ENCODE measurements at places on chromosomes 4 and X.
A peak's percentile ranks its signal among the peaks of the same experiment; 100 is the strongest.

DNA sequence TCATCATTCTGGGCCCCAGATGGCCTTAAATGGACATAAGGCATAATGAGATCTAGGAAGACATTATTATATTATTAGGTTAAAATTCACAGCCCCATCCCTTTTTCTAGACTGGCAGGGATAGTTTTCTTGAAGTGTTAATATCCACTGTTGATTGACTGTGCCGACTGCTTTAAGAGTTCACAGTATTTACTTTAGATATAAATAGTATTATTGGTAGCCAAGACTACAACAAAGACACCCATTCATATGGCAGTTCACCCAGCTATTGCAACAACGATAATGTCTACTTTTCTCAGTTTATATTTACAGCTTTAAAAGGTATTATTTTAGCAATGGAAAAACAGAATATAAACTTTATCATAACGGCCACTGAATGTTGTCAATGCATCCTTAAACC is 922.2 kb upstream of the POU3F4 start:
- no peak for DNase-seq

DNA sequence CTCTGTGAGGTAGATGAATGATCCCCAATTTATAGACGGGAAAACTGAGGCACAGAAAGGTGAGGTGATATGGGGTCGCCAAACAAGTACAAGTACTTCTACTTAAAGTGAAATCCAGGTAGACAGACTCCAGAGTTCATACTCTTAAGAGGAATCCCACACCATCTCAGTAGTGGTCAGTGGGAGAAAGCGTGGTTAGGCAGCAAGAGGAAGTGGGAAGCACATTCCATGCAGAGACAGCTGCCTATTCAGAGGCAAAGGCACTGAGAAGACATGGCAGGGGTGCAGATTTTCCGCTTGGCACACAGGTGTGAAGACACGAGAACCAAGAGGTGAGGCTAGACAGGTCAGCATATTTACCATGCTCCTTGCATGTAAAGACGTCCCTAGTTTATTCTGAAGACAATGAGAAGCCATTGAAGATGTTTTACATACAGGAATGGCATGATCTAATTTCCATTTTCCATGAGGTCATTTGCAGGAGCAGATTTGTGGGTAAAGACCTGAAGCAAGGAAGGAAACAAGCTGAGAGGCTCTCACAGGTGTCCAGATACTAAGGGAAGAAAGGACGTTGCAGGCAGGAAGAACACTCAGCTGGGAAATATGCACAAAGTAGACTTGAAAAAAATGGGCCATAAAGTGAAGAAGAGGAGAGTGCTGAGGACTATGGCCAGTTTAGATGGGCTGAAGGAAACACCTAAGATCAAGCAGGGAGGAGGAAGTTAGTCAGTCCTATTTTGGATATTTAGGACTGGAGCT is 17.3 kb upstream of the CLNK start:
- DNase-seq: peak; percentile 45

DNA sequence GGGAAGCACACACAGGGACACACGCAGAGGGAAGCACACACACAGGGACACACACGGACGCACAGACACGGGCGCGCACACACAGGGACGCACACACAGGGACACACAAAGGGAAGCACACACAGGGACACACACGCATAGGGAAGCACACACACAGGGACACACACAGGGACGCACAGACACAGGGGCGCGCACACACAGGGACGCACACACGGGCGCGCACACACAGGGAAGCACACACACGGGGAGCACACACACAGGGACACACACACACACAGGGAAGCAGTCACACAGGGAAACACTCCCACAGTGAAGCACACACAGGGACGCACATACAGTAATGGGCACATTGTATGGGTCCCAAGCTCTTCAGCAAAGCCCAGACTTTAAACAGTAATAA is 685.3 kb downstream of the TRIML1 start:
- no peak for DNase-seq

- no peak for DNase-seq
Observed at GRCh38 chr4:76215077-76215476, 1.5 kb upstream of the SCARB2 start.

DNA sequence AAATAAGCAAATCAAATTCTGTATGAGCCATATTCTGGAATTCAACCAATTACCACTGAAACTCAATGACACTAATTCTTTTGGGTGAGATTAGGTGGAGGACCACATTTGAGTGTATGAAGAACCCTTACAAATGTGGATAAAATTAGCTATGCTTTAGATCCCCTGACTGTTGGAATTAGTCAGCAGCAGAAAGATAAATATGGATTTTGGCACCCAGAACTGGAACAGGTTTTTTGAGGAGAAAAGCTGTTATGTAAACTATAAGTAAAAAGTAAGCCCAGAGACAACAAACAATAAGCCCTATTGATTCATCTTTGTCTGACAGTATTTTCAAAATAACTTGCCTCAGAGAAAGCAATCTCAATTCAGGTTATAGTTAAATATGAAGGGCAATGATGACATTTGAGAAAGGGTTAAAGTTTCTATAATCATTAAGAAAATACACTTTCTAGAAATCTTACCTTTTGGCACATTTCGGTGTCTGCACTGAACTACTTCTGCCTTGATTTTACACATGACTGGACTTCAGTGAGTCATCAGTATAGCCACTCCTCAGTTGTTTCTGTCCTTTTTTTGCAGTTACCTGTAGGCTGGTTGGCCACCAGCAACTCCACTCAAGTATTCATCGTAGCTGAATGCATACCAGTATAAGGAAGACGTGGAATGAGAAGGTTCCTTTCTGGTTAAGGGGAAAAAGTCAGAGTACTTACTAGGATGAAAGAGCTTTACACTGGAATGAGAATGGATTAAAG is 80.0 kb downstream of the KCTD8 start:
- no peak for DNase-seq

DNA sequence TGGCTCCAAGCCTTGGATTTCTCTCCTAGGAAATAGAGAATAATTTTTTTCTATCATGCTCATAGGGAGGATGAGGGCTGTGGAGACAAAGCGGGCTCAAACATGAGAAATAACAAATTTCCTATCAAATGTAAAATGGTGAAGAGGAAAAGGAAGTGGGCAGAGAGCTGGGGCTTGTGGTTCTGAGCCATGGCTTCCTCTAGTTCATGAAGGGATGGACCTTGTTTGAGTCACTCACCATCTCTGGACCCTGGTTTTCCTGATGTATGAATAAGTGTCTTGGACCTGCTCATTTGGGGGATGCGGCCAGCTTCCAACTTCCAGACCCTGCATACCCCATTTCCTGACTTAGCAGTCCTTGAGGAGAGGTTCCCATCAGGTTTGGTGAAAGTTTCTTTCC is 63.0 kb downstream of the MSX1 start:
- DNase-seq: no peak

GRCh38 chr4:84691170-84691691 is 108.3 kb downstream of the CDS1 start:
- DNase-seq: peak; percentile 95

GRCh38 chr4:175062183-175062592 is 144.0 kb downstream of the ADAM29 start:
- no peak for DNase-seq

GRCh38 chr4:48015216-48015615 is 1.3 kb downstream of the CNGA1 start:
- no peak for DNase-seq

GRCh38 chrX:30781711-30782444 is 107.2 kb downstream of the TAB3 start:
- DNase-seq: no peak

- DNase-seq: peak; percentile 57
Observed at GRCh38 chr4:87853108-87853507, 20.3 kb downstream of the MEPE start.

DNA sequence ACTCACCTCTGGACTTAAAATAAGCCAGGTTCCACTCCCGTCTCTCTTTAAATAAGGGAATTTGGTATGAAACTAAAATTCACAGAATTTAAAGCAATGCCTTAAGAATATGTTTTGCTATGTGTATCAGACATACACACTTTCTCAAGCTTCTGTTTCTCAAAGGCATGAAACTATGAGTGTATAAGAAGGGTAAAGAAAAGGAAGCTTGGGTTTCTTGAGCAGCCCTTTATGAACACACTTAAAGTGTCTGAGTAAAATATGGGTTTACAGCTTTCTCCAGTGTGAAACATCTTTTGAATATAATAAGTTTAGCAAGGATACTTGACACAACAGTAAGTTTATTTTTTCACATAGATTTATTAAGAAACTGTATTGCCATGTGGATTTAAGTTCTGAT is 370.5 kb downstream of the TMA16 start:
- DNase-seq: no peak

DNA sequence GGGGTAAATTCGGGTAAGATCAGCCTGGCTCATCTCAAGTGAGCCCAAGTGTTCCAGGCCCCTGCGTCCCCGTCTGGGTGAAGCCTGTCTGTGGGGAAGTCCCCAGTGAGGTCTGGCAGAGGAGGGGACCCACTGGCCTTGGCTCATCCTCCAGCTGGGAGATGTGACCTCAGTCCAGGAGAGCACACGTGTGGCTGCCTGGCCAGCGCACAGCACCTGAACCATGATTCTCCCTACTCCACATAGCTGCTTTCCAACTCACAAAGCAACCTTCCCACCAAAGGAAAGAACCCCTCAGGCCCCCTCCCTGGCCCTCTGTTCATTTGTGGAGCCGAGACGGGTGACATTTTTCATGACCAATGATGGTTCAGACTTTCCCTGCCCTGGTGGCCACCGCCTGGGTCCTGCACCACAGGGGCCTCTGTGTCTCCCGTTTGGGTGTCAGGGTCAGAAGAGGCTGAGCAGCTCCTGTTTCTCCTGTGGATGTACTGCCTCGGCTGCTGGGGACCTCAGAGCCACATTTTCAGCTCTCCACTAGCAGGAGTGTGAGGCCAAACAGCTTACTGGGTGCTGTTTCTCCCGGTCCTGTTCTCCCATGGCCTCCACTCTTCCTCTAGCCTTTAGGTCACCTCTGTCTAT is 111.4 kb downstream of the CPZ start:
- no peak for DNase-seq

DNA sequence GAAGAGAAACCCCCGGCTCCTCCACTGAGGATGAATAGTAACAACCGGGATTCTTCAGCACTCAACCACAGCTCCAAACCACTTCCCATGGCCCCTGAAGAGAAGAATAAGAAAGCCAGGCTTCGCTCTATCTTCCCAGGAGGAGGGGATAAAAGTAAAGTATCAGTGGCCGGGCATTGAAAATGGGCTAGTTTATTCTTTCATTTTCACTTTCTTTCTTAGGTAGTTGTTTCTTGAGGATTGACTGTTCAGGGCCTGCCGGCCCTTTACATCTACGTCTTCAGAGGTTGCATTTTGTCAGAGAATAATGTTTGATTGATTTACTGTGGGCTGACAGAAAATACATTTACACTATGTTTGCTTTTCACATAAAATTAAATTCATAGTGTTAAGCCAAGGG is 27.1 kb downstream of the PAK3 start:
- no peak for DNase-seq

DNA sequence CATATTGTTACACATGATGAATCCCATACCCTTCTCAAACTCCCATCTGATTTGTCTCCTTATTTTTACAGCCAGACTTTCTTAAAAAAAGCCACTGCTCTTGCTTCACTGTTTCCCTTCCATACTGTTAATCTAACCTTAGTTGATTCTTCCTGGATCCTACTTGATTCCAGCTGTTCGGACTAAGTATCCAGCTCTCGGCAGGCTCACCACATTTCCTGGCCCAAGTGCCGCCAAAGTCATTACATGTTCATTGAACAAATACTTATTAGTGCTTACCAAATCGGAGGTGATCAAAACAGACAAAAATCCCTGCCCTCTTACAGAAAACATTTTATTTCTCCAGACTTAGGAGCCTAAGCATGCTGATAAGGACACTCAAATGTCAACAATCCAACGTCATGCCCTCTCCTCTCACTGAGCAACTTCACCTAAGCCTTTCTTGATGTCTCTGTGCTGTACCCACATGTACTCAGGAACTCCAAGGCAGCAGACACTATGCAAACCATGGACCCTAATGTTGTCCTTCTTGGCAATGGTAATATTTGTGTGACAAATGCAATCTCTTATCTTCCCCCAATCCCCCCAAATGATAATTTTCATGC is 45.1 kb upstream of the C1QTNF7 start:
- DNase-seq: no peak

- no peak for DNase-seq
Observed at GRCh38 chrX:22057667-22058066, 25.5 kb downstream of the PHEX start.

DNA sequence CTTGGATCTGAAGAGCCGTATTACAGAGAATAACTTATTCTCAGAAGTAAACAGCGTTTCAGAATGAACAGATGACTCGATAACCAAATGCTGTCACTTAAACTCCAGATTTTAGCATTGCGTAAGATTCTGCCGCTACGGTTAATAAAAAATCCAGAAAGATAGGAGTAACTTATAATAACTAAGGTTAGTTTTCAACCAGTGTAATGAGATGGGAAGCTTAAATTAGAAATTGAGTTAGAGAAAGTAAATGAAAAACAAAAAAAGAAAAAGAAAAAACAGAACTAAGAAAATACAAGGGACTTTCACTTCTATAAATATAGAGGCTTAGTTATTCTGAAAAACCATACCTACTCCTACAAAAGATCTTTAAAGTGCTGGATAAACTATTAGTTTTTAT is 13.1 kb upstream of the PARM1 start:
- no peak for DNase-seq

DNA sequence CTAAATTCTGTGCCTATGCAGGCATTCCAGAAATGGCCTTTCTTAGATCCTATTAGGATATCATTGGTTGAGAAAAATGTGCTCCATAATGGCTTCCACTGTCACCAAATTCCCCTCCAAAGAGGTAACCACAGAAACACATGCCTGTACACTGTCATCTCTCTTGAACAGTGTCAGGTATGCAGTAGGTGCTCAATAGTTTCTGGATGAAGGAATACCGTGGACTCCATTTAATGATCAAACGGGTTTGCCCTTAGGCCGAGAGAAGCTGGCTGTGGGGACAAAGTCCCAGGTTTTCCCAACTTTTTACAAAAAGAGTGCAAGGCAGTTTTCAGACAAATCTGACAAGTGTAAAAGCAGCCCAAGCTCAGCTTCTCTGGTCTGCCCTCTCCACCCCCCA is 16.5 kb upstream of the MTM1 start:
- DNase-seq: no peak

GRCh38 chr4:122702939-122703338 is 29.6 kb upstream of the BBS12 start:
- DNase-seq: no peak

GRCh38 chrX:49310371-49310770 is 6.9 kb downstream of the GAGE10 start:
- no peak for DNase-seq

- no peak for DNase-seq
Observed at GRCh38 chrX:142256935-142257334, 51.8 kb upstream of the MAGEC2 start.

GRCh38 chr4:38804654-38805295 is at the start of gene TLR1:
Gene TLR1 (minus strand): TSS chr4:38804791. CDS start chr4:38798831, 5,960 bp downstream.
- peak; percentile 61 for DNase-seq

- DNase-seq: no peak
Observed at GRCh38 chrX:121635141-121635540, 587.7 kb downstream of the GLUD2 start.

GRCh38 chrX:119417376-119417775 is 18.2 kb downstream of the SLC25A43 start:
- DNase-seq: no peak

Data from fibroblast of skin of back (primary cell).